NCI-H2081 treated with DMSO at 0.1 percent for 48 hours (cell line): ENCODE measurements at places on chromosomes 16 and 17.
A peak's percentile ranks its signal among the peaks of the same experiment; 100 is the strongest.

GRCh38 chr17:57670769-57671569 is 74.1 kb downstream of the CCDC182 start:
- DNase-seq: no peak

DNA sequence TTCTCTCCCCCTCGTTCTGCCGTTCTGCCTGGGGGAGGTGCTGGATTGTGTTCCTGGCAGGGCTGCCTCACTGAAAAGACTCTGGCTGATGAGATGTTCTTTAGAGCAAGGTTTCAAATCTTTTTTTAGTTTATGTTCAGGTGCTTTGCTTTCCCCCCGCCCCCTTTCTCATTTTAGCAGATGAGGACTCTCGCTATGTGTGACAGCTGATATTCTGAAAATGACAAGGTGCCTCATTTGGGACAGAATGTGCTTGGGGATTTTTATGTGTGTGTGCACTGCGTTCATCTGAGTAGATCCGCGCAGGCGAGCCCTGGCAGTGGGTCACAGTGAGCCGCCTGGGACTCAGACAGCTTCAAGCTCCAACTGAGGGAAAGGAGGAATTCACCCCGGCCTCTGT is 205.9 kb downstream of the HS3ST4 start:
- DNase-seq: no peak

- DNase-seq: no peak
Measured at GRCh38 chr17:13410214-13410613, 191.5 kb downstream of the HS3ST3A1 start.

GRCh38 chr16:1533443-1533951 is at the start of gene TMEM204:
Gene TMEM204, plus strand, starts transcription at chr16:1533666. Its CDS starts 610 bp downstream, at chr16:1534276.
- DNase-seq: no peak

DNA sequence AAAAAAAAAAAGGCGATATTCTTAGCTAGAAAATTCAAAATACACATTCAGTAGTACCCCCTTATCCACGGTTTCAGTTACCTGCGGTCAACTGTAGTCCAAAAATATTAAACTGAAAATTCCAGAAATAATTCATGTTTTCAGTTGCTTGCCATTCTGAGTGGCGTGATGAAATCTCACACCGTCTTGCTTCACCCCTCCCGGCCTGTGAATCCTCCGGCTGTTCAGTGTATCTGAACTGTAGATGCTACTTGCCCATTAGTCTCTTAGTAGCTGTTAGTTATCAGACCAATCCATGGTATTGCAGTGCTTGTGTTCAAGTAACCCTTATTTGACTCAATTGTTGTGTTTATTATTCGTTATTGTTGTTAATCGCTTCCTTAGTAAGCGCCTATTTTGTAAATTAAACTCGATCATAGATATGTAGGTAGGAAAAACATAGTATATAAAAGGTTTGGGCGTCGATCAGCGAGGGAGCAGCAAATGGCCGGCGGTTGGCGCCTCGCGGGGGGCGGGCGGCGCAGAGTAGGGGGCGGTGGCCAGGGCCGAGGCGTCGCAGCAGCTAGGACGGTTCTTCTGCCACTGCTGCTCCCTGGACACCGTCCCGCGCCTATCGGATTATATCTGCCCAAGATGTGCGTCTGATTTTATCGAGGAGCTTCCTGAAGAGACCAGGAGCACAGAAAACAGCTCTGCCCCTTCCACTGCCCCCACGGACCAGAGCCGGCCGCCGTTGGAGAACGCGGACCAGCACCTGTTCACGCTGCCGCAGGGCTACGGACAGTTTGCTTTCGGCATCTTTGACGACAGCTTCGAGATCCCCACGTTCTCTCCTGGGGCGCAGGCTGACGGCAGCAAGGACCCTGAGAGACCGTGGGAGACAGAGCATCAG is 39.8 kb upstream of the AKAP1 start:
- no peak for DNase-seq

DNA sequence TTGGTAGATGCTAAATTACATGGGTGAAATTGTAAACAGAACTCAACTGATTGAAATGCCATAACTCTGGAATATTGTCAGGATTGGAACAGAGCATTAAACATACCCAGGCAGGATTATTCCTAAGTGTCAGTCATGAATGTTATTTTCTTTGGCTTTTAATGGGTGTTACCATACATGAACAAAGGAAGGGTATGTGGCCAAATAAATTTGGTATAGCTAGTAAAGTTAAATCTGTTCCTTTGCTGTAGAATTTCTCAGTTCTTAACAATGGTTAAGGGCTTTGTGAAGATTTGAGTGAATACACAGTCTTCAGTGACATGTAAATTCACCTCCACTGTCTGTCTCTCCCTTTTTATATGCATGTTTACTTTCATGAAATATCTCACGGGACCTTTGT is 679.5 kb upstream of the CDH8 start:
- no peak for DNase-seq

- peak; percentile 40 for DNase-seq
Measured at GRCh38 chr17:48294020-48294805, 135.8 kb downstream of the SKAP1 start.
